ENCODE measurements at places on chromosomes 6 and 20.

DNA sequence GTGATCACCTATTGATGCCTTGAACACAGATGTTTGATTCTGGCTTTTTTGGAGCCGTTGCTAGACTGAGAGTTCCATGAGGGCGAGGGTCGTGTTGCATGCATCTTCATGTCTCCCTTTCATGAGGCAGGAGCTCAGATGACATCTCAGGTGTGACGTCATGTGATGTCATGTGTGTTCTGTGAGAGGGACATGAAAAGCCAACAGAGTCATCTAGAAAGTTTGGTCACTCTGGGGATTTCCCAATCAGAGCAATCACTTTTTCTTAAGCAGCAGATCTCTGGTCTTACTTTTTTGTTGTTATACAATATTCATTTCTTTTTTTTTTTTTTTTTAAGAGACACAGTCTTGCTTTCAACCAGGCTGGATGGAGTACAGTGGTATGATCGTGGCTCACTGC, 411.8 kb downstream of the PREX1 start:
- DNase-seq = no peak

GRCh38 chr20:40268321-40269075, 420.5 kb downstream of the MAFB start:
- DNase-seq = no peak

DNA sequence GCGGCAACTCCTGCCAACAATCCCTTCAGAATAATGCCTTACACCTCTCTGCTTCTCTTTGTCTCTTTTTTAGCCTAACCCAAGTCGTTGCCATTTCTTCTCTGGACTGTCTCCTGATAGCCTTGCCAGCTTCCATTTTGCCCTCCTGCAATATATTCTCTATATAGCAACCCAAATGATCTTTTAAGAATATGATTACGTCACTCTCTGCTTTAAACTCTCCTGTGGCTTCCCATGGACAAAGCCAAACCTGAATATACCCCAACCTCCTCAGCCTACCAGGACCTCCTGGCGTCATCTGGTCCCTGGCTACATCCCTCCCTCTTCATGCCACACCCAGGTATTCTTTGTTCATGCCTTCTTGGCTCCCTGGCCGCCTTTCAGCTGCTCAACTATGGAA, 126.5 kb upstream of the KCNK16 start:
- DNase-seq = no peak

GRCh38 chr6:36760685-36761435, 63.2 kb downstream of the RAB44 start:
- no peak for DNase-seq

GRCh38 chr20:58208944-58209343, 19.5 kb downstream of the ANKRD60 start:
- no peak for DNase-seq

DNA sequence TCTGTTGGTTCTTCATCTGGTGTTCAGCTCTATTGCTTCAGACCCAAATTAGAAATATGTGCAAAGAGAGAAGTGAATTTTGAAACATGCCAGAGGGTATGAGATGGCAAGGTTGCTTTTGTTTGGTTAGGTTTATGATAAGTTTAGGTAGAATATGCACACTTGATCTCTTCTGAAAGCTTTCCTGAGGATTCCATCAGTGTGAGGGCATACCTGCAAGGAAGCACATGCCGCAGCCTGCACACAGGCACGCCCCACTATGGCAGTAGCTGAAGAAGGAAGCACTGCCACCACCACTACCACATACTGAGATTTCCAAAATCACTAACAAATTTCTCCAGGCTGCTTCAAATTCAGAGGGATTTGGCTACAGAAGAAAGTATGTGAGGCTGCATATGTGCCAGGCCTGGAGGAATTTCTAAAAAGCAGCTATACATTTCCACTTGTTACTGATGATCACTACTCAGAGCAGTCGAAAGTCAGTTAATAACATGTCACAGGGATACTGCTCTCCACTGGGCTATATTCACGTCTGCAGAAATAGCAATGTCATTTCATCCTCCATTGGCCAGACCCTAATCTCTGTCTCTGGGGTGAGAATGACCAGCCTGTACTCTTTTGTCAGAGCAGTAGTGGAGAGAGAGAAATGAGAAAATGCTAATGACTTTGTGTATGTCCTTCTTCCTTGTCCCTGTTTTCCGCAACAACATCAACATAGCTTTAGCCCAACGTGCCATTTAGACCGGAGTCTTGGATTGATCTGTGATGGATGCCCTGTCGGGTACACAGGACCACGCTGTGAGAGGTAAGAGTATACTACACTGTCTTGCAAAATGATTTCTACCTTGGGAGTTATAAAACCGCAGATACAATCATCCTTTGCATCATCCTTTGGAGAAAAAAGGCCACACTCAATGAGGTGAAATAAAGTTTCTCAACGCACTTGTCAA, 396.7 kb downstream of the LAMA2 start:
- DNase-seq = no peak

DNA sequence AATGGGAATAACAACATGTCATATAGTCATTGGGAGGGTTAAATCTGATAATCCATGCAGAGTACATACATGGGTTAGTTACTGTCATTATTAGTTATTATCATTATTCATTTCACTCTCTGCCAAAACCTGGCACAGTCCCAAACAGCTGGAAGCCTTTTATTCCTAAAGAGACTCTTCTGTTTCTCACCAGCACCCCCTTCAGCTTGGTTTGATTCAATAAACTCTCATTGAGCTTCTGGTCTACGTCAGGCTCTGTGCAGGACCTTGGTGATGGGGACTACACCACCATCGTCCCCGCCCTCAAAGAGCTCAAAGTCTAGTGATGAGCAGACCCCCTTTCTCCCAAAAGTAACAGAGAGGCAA, 2.3 kb downstream of the KCNK15 start:
- no peak for DNase-seq

DNA sequence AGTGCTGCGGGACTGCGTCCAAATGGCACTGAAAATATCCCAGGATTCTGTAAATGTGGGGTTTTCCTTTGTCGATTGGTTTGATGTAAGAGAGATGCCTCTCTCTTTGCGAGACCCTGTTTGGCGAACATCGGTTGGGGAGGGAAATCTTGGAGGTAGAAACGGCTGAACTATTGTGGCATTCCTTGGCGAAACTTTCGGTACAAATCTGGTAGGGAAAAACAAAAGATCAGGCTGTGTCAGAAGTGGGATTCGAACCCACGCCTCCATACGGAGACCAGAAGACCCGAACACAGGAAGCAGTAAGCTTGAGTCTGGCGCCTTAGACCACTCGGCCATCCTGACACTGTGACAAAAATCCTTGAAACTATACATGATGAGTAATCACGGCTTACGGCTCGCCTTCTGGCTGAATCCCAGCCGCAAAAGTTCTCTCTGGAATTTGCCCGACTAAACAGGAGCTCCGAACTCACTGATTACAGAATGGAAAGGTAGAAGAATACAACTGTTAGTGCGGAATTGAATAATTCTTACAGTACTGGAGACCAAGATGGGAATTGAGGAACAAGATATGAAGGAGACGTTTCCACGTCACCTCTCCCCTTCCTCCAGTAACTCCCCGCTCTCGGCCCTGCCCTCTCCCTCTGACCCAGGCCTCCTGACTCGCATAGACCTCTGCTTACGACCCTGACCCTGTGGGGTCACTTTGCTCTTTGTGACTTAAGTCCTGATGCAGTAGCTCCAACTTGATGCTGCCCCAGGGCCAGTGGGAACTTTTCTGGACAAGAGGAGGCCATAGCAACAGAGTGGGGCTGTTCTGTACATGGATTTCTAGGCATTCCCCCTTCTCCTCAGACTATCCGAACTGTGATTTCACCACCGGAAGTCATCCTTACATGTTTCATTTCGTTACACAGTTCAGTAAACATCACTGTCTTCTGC, 132.8 kb upstream of the ZNF184 start:
- peak; percentile 85 for DNase-seq

DNA sequence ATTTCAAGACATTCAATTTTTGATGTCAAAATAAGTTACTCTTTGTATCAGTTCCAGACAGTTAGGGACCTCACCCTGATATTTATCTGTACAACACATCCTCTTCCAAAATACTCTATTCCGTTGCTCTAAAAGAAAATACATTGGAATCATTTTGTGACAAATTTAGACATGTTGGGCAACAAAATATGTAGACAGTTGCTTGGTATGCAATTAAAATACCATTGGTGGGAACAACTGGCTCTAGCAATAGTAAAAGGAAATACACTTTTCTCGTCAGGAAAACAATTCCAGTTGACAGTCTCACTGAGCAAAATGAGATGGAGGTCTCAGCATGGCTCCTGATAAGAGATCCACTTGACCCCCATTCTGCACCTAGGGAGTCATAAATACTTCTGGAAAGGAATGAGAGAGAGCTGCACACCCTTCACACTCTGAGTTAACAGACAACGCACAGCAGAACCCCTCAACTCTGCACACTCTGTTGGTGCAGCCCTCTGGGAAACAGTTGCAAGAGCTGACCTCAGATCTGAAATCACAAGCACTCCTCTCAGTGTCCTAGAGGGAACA, 171.3 kb upstream of the NT5E start:
- DNase-seq = no peak

DNA sequence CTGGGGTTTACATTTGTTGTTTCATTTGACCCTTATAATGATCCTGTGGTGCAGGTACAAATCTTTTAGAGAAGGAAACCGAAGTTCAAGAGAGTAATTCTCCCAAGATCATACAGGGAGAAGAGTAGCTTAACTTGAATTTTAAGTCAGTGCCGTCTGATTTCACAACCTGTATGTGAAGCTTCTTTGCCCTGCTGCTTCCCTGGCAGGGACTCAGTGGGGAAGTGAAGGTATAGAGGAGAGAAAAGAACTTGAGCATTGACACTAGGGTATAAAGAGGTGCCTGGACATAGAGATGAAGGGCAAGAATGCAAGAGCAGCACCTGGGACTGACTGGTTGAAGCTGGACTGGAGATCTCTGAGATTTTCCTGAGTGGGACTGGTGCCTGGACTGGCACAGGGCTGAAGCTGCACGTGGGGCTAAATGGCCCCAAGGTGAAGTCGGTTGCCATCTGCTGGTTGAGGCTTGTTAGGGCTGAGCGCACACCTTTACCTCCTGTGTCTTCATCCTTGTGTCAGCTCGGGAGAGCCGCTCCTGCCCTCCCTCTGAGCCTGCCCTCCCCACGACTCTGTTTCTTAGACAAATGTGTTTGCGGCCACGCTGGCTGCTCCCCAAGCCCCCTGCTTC, 41.8 kb downstream of the FARS2 start:
- no peak for DNase-seq

- DNase-seq = no peak
These were observed 2.1 kb upstream of the TMX4 start for GRCh38 chr20:8021541-8022269.

GRCh38 chr6:33699739-33700138, 11.8 kb downstream of the UQCC2 start:
- no peak for DNase-seq

GRCh38 chr6:75204959-75205775, 686 bp downstream of the COL12A1 start:
- no peak for DNase-seq

DNA sequence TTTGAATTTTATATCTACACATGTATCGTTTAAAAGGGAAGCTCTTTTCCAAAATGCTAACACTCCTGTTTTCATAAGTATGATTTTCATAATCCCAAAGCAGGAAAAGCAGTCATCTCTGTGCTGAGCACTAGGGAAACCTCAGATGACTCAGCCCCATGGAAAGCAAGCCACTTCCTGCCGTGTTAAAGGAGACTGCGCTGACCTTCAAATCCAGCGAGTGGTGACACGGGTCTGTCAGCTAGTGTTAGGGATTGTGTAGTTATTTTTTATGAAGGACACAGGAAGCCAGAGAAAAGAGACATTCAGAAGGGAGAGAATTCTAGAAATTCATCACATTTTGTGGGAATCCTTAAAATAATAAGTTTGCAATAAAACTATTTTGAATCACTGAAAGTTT, 57.0 kb upstream of the CD93 start:
- peak; percentile 67 for DNase-seq

GRCh38 chr6:34248198-34248726, 544 bp downstream of the SMIM29 start:
- no peak for DNase-seq

DNA sequence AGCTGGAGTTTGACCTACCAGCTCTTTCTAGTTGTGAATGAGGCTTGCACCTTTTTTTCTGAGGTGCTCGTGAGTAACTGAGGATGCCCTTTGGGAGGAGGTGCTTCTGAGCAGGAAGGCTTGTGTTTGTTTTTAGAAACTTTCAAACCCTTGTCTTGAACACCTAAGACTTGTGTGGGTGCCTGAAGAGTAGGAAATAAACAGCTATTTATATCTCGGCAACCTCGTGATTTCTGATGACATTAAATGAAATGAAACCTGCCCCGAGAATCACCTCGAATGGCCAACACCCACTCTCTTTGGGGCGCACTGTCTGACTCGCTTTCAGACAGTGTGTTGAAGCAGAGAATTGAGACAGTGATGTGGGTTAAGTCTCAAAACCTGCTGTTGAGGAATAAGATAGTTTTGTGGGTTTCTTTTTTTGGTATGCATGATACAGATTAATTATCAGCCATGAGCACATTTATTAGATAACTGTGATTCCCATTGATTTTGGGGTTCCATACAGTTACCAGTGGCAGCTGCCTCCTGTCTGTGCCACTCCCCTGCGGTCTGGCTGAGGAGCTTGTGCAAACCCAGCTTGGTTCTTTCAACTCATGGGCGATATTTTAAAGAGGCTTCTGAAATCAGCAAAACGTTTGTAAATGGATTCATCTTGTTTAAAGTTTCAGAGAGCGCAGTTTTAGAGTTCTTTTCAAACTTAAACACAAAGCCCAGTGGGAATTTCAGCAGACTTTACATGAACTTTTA, 8.4 kb downstream of the IRF4 start:
- DNase-seq = no peak

GRCh38 chr6:49151957-49152356, 311.1 kb downstream of the MMUT start:
- DNase-seq = no peak

DNA sequence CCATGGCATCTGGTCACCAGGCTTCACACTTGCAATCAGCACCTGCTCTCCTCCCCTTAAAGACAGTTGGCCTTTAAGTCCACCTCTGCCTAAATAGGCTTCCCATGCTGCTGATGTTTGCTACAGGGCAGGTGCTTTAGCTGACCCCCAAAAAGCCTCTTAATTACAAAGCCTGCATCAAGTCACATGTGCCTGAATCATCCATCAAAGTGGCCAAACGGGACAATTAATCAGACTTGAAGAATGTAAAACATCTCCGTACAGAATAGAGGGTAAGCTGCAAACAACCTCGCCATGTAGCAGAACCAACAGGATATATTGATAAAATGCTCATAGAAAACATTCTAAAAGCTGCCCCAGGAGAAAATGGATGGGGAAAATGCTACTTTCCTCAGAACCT, 7.4 kb downstream of the LY86 start:
- DNase-seq = no peak

Measured in HS-27A (cell line).